Dermis microvascular lymphatic vessel endothelial cell (primary cell): ENCODE measurements at places on chromosomes 1 and 21. TPM values are rescaled to one million over a fixed set of nuclear protein-coding genes. Genes with fewer than 3 reads are reported as not detected.

GRCh38 chr1:90296327-90296726 lies 301.4 kb downstream of the ZNF326 start:
- no peak for DNase-seq

DNA sequence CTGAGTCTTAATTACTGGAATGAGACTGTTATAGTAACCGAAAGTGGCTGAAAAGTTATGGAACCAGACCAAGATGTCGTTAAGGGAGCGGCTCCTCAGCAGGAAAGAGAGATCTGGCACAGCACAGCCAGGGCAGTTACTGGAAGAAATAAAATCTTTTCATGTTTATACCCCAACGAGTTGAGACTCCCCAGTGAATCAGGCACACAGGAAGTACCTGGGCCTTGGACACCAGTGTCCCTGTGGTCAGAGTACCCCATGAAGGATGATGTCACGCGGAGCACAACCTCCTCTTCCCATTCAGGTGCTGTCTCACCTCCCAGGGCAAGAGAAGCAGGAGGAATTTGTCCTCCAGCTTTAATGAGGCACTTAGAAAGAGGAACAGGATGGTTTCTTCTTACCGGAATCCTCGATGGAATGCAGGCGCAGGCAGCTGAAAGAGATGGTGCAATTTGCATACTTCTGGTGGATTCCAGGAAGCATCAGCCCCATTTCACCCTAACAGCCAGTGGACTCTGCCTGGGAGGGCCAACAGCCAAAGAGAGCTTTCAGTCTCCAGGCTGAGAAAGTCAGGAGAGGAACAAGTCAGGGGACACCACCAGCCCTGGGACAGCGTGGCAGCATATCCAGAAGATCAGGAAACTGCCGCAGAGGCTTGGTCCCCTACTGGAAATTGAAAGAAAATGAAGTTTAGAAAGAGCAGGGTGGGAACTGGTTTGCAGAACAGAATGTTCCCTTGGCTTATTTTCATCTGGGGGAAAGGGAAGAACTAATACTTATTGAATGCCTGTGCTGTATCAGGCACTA lies 35.9 kb upstream of the CTTNBP2NL start:
- DNase-seq = no peak

DNA sequence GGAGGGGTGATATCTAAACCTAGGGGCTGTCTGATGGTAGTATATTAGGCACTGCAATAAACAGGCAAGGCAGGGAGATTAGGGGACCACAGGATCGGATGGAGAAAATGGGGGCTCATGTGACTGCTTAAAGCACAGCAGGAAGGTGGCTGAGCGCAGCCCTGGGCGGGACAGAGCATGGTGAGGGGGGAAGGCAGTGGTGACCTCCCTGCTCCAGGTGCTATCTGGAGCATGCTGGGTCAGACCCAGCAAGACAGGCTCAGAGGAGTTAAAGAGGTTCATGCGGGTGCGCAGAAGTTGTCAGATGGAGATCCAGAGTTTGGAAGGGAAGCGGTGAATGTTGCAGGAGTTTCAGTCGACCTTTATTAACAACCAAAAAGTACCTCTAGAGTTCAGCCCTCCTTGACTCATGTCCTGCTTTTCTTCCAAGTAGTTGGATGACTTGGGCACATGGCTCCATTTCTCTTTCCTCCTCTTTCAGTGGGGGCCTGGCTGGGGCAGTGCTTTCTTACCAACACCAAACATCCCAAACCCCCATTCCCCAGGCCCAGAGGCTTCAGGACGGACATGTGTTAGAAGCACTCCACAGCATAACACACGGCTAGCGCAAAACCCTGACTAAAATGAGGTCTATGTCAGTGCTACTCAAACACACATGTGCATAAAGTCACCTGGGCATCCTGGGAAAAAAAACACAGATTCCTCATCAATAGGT lies 41.5 kb downstream of the CAPN9 start:
- DNase-seq = no peak

- DNase-seq = no peak
Measured at GRCh38 chr1:66598670-66599069, 64.7 kb downstream of the SGIP1 start.

DTL gene
- 10.6 and 11.4 TPM in 2 replicates for total RNA-seq

FMN2 gene
- under 0.01 TPM in 1 of 2 replicates, not detected in the other for total RNA-seq

KCNA3 gene
- not detected in 2 replicates for total RNA-seq

DNA sequence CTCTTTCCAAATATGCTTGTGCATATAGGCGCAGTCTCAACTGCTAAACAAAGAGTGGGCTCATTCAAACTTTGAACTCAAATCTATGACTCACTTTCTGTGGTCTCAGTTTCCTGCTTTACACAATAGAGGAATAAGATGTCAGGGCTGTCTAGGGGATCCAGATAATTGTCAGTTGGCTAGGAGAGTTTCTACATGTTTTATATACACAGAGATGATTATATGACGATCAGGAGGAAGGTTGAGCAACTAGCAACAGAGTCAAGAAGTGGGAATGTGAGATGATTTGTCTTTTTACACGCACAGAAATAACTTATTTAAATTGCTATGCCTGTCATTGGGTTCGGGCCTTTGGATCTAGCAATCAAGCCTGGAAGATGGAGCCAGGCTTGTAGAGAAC lies 299.4 kb upstream of the LYPLAL1 start:
- DNase-seq = peak; percentile 93

DNA sequence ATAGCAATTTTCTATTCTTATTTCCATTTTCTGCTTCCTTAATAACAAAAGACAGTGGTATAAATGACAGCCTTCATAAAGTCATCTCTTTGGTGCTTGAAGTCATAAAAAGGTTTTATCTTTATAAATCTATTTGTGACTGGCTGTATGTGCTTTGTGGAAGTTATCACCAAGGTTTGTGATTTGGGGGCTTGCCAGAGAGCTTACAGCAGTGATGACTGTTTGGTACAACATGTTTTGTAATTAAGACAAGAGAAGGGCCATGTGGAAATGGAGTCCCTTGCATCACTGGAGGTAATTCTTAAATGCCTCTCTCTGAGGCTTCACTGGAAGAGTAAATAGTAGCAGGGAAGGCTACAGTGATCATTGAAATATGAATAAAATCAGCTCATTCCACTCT lies 2.7 kb downstream of the SLC35F3 start:
- DNase-seq = no peak

DNA sequence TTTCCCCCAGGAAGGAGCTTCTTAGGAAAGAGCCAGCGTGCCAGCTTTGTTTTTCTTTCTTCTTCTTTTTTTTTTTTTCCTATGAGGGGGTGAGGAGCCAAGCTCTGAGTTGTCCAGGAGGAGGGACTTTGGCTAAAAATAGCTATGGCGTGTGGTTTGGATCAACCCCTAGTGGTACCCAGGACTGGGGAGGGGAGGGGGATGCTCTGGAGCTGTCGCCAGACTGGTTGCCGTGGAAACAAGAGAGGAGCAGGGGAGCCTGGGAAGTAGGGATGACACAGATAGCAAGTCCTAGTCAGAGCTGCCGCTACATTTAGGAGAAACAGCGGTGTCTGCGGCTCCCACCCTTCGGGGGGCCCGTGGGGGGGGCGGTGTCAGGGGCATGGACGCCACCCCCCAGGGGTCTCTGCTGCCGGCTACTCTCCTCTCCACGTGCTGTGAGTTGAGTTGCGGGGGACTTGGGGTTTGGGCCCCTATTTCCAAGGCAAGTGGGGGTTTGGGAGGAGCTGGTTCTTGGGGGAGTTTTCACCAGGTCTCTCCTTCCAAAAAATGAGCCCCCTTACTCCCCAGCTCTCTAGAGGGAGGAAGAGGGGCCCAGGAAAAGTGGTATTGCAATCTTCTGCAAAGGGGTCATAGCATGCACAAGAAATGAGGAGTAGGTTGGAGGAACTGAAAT lies at the start of gene KCNJ9:
TSS of gene KCNJ9 (plus strand) at position 278 of the 676 bp plus-strand sequence. CDS start 2,493 bp downstream, outside the sequence.
- no peak for DNase-seq

- no peak for DNase-seq
Measured at GRCh38 chr1:55746710-55747109, 531.5 kb upstream of the USP24 start.

- DNase-seq = no peak
Measured at GRCh38 chr21:14918527-14918926, 146.3 kb downstream of the NRIP1 start.

TEKT2 gene
- 0.25 and 0.26 TPM in 2 replicates for total RNA-seq

GRCh38 chr1:165383067-165383466 lies 26.6 kb upstream of the LMX1A start:
- no peak for DNase-seq

TTC22 gene
- total RNA-seq = not detected in 2 replicates

BEND5 gene
- total RNA-seq = 0.77 and 2.3 TPM in 2 replicates

- DNase-seq = no peak
Measured at GRCh38 chr1:244995602-244996400, 131.5 kb upstream of the HNRNPU start.

- DNase-seq = no peak
Measured at GRCh38 chr1:89527256-89527655, 2.6 kb downstream of the LRRC8B start.

- DNase-seq = no peak
Measured at GRCh38 chr1:5525597-5526384, 466.4 kb downstream of the NPHP4 start.

GRCh38 chr1:110319332-110320167 lies 19.6 kb upstream of the RBM15 start:
- no peak for DNase-seq

- no peak for DNase-seq
Measured at GRCh38 chr1:202238914-202239313, 45.3 kb downstream of the LGR6 start.

KRTAP21-2 gene
- total RNA-seq = not detected in 2 replicates

HSD3B1 gene
- not detected in 2 replicates for total RNA-seq

GART gene
- 53.1 and 63.9 TPM in 2 replicates for total RNA-seq

GRCh38 chr1:163035446-163036249 lies 33.5 kb upstream of the RGS4 start:
- DNase-seq = peak; percentile 85

DHRS3 gene
- total RNA-seq = 64.1 and 75.4 TPM in 2 replicates

- no peak for DNase-seq
Measured at GRCh38 chr1:107110326-107110725, 30.5 kb upstream of the NTNG1 start.

NECTIN4 gene
- under 0.01 and 0.26 TPM in 2 replicates for total RNA-seq

- DNase-seq = no peak
Measured at GRCh38 chr1:60746278-60746791, 336.0 kb upstream of the NFIA start.

DNA sequence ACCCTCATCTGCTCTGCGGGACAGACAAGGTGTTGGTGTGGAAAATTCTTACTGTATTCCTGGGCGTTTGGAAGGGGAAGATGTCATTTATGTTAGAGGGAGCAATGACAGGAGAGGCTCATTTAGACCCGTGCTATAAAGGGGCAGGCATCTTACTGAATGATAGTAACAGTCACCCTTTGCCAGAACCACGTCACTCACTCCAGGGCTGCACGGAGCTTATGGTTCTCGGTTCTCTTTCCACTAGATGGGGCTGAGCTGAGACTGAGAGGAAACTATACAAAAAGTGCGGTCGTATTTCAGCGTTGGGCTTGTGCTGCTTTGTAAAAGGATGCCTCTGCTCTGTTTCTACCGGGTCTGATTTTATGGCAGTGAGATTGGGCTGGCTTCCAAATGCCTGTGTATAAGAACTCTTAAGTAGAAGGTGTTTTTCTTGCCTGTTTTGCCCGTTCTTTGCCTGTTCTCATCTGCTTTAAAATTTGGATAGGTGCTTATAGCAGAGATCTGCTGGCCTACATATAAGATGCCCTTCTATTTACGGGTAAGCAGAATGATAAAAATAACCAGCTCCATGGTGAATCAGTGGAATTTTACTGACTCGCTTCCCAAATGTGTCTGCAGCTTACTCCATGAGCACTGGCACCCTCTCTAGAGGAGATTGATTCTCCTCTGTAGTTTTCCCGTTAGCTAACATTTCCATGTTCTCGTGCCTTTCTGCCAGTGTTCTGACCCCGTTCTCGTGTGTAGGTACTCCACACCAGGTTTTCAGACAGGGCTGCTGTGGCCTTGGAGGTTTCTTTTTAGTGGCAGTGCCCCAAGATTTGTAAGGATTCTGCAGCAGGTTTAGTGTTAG lies 55.9 kb downstream of the MRPS6 start:
- DNase-seq = peak; percentile 73

RBM11 gene
- total RNA-seq = not detected in 2 replicates

DNA sequence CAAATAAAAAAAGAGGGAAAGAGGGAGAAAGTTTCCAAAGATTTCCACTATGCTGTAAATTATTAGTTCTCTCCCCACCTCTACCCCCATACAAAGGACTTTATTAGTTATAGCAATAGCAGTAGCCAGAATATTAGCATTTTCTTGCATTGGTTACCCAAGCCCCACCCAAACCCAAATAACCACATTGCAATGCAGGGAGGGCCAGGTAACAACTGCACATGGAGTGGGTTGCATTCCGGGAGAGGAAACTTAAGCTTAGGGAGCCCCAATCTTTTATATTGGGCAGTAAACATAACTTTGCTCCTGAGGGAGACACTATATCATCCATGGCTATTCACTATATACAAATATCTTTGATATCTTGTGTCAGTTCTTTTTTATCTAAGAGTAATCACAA lies 6.0 kb downstream of the ADIPOR1 start:
- no peak for DNase-seq

- DNase-seq = no peak
Measured at GRCh38 chr1:9746211-9746610, 77.6 kb downstream of the CLSTN1 start.

AKR7A3 gene
- total RNA-seq = 0.13 and 0.25 TPM in 2 replicates
